ENCODE measurements at places on chromosomes 5 and 9. TPM values are rescaled to one million over a fixed set of nuclear protein-coding genes. Genes with fewer than 3 reads are reported as not detected.

GRCh38 chr5:140372971-140373487 is 13.0 kb downstream of the SLC4A9 start:
- peak; percentile 74 for DNase-seq

Gene FRMPD1
- total RNA-seq: not detected

- DNase-seq: peak; percentile 40
Observed at GRCh38 chr9:93020771-93021670, 37.5 kb upstream of the SUSD3 start.

DNA sequence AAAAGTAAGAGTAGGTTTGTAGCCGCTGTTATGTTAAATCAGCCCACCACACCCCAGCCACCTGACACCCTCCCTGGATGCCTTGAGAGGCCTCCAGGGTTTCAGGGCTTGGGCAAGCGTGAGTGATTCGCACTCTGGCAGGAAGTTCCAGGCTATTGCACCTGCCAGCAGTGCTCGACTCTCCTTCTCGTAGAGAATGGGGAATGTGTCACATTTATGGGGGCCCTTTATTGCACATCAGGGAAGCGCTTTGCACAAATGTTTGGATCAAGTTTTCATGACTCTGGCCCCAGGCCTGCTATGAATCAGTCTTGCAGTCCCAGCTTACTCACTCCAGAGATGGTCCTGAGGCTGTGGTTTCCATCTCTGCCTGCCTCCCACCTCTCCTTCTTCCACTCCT is 66.1 kb upstream of the ADRA1B start:
- DNase-seq: no peak

Gene PCDHB8
- total RNA-seq: 0.12 TPM

DNA sequence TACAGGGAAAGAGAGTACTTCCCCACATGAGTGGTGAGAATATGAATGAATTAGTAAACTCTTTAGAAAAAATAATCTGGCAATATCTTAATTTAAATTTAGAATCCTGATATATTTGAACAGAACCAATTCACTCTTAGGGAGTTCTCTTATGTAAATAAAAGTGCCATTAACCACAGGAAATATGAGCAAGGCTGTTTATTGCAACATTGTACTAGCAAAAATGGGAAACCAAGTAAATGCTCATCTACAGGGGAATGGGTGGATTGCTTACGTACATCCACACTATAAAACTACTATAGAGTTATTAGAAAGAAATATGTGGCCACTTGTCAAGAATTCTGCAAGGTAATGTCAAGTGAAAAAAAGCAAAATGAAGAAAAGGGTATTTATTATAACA is 274.5 kb downstream of the TLE1 start:
- no peak for DNase-seq

DNA sequence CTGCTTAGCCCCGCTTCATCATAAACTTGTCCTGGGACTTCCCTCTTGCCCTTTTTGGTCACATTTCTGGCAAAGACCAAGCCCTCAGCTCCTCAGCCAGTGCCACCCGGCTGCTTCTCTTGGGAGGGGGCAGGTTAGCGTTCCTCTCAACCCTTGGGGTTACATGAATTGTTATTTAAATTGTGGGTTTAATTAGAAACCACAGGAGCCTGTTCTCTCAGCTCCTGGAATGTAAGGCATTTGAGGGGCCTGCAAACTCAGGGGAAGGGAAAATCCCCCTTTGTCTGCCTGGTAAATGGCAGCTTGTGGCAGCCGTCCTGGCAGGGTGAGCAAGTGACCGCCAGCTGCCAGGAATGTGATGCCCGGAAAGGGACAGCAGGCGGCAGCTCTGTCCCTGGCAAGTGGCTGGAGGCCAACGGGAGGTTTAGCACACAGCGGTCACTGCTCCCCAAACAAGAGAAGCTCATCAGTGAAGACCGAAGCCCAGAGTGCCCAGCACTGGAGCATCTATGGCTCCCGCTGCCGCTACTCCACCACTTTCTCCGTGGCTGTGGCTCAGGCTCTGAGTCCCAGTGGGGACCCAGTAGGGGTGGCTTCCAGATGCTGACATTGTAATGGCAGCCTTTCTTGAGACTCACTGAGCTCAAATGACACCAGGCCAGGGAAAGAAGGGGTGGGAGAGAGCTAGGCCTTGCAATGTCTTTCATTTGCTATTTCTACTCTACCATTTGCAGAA is 51.7 kb downstream of the SHB start:
- DNase-seq: no peak

- DNase-seq: no peak
Observed at GRCh38 chr9:121557581-121558447, 58.2 kb upstream of the GGTA1 start.

GRCh38 chr5:542319-543311 is 18.4 kb upstream of the SLC9A3 start:
- peak; percentile 28 for DNase-seq

GRCh38 chr9:95349091-95350038 is 31.9 kb upstream of the FANCC start:
- no peak for DNase-seq

GRCh38 chr5:71925608-71926091 is 181.6 kb upstream of the MAP1B start:
- no peak for DNase-seq

DNA sequence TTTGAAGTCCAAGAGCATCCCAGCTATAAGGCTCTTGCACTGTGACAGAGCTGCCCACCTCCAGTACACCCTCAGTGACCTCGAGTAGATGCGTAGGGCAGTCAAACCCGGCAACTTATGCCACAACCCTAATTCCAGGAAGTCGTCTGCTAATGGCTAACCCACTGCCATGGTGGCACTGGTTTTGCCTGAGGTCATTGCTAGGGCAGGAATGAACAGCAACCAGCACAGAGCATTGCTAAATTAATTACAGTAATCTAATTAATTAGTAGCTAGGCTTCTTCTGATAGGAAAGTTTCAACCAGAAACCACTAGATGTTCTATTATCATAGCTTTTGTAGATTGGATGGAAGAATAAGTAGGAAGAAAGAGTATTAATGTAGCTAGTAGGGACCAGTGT is 122.8 kb downstream of the DPYSL3 start:
- DNase-seq: no peak

Gene GARIN3
- total RNA-seq: not detected

DNA sequence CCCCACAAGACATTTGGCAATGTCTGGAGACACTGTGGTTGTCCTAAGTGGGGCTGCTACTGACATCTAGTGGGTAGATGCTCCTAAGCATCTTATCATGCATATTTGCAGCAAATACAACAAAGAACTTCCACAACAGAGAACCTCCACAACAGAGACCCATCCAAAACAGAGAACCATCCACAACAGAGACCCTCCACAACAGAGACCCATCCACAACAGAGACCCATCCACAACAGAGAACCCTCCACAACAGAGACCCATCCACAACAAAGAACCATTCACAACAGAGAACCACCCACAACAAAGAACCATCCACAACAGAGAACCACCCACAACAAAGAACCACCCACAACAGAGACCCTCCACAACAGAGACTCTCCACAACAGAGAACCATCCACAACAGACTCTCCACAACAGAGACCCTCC is 32.8 kb downstream of the ARPC5L start:
- DNase-seq: no peak

DNA sequence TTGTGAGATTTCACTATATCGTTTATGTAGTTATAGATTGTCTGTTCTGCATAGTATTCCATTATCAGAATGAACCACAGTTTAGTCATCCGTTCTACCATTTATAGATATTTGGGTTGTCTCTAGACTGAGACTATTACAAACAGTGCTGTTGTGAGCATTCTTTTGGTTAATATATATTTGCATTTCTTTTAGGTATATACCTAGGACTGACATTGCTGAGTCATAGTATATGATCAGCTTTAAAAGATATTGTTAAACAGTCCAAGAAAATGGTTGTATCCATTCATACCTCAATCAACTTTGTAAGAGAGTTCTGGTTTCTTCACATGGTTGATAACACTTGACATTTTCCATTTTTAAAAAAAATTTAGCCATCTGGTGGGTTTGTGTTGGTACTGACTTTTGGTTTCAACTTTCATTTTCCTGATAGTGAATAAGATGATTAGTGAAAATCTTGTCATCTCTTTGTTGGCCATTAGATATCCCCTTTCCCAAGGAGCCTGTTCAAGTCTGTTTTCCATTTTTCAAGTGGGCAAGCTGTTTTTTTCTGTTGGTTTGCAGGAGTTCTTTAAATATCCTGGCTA is 22.9 kb upstream of the ADAM19 start:
- no peak for DNase-seq

Gene F2RL1
- 177 TPM for total RNA-seq

GRCh38 chr5:67971223-67971830 is 244.2 kb upstream of the PIK3R1 start:
- DNase-seq: no peak

DNA sequence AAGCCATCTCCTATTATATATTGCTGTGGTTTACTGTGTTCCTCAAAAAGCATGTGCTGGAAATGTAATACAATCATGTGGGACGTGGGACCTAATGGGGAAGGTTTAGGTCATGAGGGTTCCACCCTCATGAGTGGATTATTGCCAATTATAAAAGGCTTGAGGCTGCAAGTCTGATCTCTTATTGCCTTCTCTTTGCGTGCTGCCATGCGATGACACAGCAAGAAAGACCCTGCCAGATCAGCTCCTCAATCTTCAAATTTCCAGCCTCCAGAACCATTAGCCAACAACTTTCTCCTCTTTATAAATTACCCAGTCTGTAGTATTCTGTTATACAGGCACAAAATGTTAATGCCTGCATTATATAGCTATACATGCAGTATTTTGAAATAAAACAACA is 45.4 kb downstream of the MARCHF11 start:
- no peak for DNase-seq

GRCh38 chr9:134283111-134283515 is 43.1 kb upstream of the RXRA start:
- DNase-seq: peak; percentile 65

Gene TNC
- total RNA-seq: 48.0 TPM

DNA sequence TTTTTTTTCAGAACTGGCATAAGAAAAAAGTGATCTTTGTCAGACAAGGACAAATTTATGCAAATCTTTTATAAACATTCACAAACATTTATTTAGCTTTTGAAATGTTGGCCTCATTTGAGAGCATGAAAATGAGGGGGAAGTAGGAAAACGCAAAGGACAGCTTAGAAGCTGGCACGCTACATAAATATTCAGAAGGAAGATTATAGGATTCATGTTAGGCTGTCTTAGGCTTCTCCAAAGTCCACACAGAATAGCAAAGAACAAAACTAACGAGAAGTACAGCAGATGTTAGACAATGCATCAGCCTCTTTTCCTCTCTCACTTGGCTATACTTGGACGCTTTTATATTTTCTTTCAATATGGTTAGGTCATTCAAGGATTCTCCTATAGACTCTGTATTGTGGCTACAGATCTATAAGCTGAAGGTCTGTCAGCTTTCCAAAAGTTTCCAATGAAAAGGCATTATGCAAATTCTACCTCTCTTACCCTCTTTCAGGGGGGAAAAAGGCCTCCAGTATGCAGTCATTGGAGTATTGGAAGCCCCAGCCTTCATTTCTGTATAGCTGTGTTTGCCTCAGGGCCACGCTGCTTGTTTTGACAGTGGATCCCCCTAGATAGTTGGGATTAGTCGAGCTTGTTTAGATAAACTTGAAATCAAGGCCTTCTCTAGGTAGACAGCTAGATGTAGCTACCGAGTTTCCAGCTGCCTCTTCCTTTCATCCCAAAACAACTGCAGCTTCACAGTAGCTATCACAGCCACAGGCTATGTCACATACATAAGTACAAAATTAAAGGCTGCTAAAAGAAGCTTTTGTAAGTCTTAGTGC is 153.0 kb downstream of the DENND1A start:
- DNase-seq: no peak

- no peak for DNase-seq
Observed at GRCh38 chr5:140882591-140882899, 621 bp downstream of the PCDHA13 start.

GRCh38 chr9:93594041-93594756 is 17.8 kb downstream of the PHF2 start:
- DNase-seq: peak; percentile 88

GRCh38 chr9:2060424-2060823 is 45.3 kb downstream of the SMARCA2 start:
- DNase-seq: no peak

DNA sequence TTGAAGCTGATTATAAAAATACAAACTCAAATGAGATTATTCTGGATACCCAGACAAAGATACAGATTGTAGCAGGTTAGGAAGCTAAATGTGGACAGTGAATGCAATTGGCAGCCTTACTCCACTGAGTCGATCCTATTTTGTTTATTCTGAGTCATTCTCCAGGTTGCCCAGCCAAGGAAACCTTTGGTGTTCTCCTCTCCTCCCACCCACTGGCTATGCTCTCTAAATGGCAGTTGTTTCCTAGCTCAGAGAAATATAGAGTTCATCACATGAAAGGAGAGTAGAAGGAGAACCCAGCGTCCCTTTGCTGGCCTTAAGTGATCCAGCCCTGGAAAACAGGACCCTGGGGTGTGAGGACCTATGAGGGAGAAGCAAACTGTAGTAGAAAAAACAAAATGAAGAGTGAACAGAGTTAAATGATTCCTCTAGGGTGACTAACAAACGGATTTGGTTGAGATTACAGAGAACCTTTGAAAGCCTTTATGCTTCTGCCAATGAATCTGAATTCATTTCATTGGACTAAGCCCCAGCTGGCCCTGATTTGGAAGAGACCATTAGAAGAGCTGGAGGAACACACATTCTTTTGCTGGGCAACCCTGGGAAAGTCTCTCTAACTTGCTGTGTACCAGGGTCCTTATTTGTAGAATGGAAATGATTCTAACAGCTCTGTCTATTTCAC is 95.1 kb downstream of the BRINP1 start:
- DNase-seq: no peak

DNA sequence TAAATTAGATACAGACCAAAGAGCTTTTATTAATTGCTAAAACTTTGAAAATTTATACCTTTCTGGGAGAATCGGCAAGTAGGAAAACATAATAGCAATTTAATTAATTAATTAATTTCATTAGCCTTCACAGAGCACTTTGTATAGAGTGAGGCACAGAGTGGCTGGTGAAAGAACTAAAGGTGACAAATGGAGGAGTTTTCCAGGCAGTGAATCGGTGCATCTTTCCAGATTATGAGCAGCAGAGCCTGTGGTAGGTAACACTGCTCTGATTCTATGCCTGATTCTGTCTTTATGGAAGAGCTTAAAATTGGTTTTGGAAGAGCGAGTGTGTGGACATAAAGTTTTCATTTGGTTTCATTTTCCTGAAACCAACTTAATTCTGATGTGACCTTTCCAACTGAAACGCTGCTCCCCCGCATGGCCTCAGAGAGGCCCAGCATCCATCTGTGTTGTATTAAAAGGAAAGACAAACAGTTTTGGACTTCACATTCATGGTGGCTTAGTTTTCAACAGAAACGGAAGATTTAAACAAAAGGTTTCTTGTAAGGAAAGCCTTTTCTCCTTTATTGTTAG is 188.9 kb upstream of the RPS23 start:
- DNase-seq: no peak

- peak; percentile 52 for DNase-seq
Observed at GRCh38 chr9:131530546-131530919, 530 bp downstream of the UCK1 start.

GRCh38 chr5:156680831-156681230 is 169.3 kb upstream of the PPP1R2B start:
- no peak for DNase-seq

GRCh38 chr5:97162045-97162444 is 19.6 kb upstream of the LIX1 start:
- DNase-seq: no peak
